Posterior cingulate gyrus (tissue), 11 donors: ENCODE measurements at places on chromosomes 5 and 9.

GRCh38 chr5:159057996-159058395, 41.7 kb downstream of the EBF1 start:
- no peak for DNase-seq

DNA sequence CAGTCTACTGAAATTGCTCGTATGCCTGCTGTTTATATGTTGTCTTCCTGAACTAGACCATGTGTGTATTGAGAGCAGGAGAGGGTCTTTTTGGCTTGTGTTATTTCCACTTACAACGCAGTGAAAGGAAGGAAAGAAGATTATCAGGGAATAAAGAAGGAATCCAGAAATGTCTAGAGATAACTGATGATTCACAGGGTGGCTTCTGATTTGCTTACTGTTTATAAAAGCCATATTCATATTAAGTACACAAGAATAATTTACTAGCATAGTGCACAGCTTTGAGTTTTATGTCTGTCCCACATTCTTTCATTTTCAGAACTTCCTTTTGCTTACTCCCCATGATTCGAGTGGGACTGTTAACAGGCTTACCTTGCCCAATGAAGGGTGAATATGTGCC, 72.1 kb downstream of the PRLR start:
- no peak for DNase-seq

- no peak for DNase-seq
These were observed 5.4 kb upstream of the P4HA2 start for GRCh38 chr5:132233081-132233480.

DNA sequence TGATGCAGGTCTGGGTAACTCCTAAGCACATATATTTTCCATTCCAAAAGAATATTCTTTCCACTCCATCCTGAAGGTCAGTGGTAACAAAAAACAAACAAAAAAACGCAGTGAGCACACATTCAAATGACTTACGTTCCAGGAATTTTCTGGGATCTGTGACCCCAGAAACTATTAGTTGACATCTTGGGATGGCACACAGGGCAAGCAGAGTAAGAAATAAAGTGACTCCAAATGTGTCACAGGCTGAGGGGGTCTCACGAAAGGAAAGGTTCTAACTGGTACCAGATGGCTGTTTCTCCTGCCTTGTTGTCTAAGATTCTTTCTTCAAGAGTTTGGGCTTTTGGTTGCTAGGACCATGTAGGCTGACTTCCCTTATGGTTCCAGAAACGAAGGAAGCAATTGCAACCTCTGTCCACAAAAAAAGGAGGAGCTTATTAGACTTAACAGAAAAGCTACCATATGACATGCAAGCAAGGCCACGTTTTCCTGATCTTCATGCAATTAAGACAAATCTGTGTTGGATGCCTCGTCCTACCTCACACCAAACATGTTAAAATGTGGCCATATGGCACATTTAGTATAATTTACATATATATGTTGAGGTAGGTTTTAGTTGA, 32.7 kb downstream of the PTGS1 start:
- no peak for DNase-seq

DNA sequence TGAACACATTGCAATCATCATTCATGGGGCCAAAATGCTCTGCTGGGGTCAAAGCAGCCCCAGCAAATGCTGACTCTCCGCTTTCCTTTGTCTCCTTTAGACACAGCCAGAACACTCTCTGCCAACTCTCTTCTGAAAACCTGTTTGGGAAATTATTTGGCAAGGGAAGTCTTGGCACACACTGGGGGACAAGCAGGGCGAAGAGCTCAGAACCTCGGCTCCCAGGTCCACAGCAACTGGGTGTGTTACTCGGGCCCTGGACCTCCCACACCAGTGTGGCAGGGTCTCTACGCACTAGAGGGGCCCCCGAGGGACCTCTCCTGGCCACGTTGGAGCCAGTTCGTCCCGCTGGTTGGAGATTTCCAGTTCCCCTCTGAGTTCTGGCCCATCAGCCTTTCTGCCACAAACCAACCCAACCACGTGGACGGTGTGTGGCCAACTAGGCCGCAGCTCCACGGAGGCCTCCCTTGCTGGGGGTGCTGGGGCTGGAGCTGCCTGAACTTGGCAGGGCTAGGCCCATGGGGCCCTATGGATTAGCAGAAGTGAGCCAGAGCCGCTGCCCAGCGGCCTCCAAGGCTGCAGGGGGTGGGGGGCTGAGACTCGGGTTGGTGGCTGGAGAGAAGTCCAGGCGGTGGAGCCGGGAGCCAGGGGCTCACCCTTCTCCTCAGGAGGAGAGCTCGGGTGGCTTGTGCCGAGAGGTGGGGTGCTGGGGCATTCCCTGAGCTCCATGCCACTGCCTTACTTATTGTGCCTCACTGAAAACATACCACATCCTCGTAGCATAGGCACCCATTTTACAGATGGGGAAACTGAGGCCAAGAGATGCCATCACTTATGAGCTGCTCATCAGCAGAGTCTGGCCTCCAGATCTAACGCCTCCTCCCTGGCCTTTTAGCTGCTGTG, 46.8 kb upstream of the RNU6ATAC start:
- peak; percentile 50 for DNase-seq

- no peak for DNase-seq
These were observed 179.7 kb downstream of the C9orf152 start for GRCh38 chr9:110028271-110028670.

GRCh38 chr5:14267166-14267838, 124.2 kb downstream of the TRIO start:
- DNase-seq, result no peak

GRCh38 chr9:127723444-127723843, 7.6 kb downstream of the TTC16 start:
- no peak for DNase-seq

DNA sequence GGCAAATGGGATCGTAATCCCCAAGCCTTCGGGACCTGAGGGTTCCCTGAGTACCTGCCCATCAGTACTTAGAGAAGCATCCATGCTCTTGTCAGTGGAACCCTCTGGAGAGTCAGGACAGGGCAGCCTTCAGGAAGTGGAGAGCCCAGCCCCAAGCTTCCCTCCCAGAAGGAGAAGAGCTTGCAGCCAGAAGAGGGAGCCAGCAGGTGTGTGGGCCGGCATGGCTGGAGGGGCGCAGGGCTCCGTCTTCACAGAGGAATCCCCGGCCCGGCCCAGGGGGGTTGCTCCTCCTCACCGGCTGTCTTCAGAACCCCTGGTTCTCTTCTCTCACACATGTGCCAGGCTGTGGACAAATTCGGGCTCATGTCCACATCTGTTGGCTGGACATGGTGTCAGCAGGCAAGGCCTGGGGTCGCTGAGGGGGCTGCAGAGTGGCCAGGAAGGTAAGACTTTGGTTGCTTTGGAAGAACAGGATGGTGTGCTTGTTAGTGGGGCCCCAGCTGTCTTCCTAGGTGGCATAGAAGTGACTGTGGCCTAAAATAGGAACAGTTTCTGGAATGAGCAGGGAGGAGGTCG, 58.9 kb upstream of the RXRA start:
- no peak for DNase-seq

GRCh38 chr9:37820142-37820541, 19.5 kb downstream of the DCAF10 start:
- DNase-seq, result no peak

DNA sequence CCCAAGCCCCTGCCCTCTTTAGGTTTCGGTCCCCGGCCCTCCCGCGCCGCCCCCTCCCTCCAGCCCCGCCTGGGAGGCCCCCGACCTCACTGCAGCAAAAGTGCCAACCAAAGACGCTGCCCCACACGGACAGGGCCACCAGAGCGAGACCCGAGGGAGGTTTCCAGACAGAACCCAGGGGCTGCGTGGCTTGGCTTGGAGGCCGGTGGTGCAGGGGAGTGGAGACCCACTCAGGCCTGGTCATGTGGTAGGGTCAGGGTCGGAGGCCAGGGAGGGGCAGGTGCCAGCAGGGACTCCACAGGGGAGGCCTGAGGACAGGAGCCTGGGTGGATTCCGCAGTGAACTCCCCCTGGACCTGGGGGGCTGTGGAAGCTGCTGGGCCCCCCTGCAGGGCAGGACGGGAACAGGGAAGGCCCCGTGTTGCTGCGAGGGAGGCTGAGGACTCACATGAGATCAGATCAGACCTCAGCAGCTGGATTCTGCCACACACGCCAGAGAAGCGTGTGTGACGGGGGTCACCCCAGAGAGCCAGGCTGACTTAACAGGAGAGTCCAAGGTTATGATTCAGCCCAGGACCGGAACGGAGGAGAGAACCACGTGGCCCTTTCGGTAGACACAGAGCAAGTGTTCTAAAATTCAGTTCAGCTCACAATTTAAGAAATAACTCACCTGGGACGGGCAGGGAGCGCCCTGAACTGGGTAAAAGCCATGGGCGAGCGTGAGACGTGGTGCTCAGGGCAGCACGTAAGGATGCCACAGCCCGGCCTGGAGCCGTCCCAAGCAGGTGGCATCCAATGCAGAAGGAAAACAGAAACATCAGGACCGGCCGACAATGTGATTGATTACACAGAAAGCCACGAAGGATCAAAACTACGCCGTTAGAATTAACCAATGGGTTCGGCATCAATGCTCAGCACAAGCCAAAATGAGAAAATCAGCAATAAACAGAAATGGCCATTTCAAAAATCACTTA, 38.9 kb downstream of the EXD3 start:
- DNase-seq, result peak; percentile 63

DNA sequence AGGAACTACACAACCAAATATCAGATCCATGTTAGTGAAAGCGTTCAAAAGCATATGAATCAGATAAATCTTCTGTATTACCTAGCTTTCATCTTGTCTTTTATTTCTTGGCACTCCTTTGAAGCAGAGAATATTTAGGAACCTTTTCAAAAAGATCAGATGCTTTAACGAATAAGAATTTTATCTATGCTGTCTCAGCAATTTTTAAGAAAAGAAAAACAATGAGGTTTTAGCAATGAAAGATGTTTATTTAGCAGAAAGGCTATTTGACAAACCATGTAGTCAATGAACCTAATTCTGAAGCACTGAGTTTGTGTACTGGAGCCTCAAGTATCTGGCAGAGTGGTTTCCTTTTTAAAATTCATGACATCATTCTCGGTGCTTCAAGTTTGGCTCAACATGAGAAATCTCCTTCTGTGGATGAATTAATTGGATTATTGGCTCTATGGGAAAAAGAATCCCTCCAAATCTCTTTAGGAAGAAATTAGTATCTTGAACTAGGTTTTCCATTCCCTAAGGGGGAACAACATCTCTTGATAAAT, 534.7 kb downstream of the CAAP1 start:
- no peak for DNase-seq

- no peak for DNase-seq
These were observed 10.7 kb upstream of the GCNT4 start for GRCh38 chr5:75062925-75063531.

DNA sequence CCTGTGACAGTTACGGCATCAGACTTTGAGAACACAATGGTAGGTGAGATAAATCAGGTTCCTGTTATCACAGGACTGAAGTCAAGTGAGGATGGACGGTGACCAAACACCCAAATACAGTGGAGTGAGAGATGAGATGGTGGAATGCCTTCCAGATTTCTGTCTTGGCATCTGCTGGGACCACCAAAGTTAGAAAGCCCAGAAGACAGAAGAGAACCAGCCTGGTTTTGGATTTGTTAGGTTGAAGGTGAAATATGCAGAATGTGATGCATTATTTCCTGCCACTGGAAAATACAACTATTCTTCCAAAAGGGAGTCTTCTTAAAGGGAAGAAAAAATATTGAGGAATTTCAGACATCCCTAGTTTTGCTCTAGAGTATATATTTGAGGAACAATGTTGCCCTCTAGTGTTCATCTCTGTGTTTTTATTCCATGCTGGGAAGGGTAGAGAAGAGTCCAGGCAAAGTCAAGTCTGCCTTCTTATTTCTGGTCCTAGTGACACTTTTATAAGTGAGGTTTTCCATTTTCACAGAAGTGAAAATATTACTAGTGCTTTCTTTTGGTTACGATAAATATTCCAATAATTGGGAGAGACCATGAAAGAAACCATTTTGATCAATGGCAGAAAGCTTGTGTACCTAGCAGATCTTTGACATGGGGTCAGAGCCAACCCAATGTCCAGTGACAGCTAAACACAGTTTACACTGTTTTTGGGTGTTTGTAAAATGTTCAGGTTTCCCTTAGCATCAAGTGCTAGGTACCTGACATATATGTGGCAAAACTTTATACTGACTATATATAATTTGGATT, 142.3 kb upstream of the ANKH start:
- no peak for DNase-seq

- DNase-seq, result no peak
These were observed 142.3 kb upstream of the KLF9 start for GRCh38 chr9:70556771-70557170.
